ENCODE measurements at places on chromosomes 7 and 10.

- no peak for DNase-seq
Observed at GRCh38 chr7:127873715-127874636, 157.3 kb downstream of the LRRC4 start.

DNA sequence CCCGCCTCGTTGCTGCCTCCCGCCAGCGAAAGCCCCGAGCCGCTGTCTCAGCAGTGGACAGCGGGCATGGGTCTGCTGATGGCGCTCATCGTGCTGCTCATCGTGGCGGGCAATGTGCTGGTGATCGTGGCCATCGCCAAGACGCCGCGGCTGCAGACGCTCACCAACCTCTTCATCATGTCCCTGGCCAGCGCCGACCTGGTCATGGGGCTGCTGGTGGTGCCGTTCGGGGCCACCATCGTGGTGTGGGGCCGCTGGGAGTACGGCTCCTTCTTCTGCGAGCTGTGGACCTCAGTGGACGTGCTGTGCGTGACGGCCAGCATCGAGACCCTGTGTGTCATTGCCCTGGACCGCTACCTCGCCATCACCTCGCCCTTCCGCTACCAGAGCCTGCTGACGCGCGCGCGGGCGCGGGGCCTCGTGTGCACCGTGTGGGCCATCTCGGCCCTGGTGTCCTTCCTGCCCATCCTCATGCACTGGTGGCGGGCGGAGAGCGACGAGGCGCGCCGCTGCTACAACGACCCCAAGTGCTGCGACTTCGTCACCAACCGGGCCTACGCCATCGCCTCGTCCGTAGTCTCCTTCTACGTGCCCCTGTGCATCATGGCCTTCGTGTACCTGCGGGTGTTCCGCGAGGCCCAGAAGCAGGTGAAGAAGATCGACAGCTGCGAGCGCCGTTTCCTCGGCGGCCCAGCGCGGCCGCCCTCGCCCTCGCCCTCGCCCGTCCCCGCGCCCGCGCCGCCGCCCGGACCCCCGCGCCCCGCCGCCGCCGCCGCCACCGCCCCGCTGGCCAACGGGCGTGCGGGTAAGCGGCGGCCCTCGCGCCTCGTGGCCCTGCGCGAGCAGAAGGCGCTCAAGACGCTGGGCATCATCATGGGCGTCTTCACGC is 825 bp downstream of the ADRB1 start:
- DNase-seq, result peak; percentile 12

DNA sequence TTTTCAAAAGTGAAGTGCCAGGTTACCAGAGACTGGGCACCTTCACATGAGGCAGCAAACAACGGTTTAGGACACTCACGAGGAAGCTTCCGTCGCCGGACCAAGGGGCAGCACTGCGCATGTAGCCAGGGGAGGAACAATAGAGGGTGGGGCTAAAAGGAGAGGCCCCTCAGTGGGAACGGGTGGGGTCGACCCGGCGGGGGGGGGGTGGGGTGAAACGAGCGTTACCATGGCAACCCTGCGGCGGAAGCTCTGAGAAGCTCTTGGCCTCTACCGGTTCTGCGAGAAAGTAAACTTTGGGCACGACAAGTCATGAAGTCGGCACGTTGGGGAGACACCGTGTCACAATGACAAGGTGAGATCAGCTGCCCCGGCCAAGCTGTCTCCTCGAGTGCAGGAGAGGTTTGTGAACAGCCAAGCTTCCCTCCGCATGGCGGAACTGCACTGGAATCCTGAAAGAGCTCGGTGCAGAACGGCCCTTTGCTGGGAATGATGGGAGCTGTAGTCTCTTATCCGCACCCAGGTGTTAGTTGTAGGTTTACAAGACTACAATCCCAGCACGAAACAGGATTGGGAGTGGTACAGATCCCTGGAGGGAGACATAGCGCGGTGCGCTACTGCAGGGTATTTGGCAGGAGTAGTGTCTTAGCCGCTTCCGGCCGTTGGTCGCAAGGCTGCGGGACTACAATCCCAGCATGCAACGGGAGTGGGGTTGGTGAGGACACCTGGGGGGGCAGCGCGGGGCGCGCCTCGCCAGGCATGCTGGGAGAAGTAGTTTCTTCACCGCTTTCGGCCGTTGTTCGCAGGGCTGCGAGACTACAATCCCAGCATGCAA is 72.8 kb upstream of the ZNF722 start:
- DNase-seq, result no peak

- DNase-seq, result no peak
Observed at GRCh38 chr7:16738011-16738688, 15.4 kb upstream of the TSPAN13 start.

GRCh38 chr10:89346405-89347254 is 18.8 kb downstream of the IFIT3 start:
- DNase-seq, result no peak

GRCh38 chr10:119782981-119783664 is 57.3 kb downstream of the INPP5F start:
- DNase-seq, result no peak

DNA sequence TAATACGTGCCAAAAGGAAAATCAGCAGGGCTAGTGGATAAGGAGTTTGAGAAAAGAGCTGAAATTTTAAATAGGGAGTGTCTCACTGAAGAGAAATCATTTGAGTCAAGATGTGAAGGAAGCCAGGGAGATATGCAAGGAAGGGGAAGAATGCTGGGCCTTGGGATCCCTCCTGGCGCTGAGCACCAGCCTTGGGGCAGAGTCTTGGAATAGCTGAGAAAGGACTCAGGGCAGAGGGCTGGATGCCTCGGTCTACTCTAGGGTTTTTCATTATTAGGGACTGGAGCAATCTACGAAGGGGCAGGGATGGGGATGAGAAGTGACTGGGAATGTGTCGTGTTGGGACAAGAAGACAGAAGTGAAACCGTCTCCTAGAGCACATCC is 484 bp downstream of the ZWINT start:
- no peak for DNase-seq

GRCh38 chr7:72404743-72405142 is 7.4 kb downstream of the CALN1 start:
- DNase-seq, result no peak

DNA sequence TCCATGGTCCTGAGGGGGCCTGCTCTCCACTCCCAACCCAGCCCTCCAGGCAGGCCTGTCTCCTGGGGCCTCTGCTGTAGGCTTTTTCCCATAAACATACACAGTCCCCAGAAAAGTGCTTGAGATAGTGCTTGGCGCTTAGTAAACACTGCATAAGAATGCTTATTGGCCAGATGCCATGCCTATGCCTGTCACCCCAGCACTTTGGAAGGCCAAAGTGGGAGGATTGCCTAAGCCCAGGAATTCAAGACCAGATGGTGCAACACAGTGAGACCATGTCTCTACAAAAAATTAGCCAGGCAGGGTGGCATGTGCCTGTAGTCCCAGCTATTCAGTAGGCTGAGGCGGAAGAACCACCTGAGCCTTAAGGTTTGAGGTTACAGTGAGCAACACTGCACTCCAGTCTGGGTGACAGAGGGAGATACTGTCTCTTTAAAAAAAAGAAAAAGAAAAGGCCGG is 24.6 kb upstream of the ASL start:
- DNase-seq, result no peak

- no peak for DNase-seq
Observed at GRCh38 chr10:63229161-63229560, 96.0 kb downstream of the NRBF2 start.

GRCh38 chr7:147909431-147910148 is 681.0 kb upstream of the C7orf33 start:
- DNase-seq, result no peak

DNA sequence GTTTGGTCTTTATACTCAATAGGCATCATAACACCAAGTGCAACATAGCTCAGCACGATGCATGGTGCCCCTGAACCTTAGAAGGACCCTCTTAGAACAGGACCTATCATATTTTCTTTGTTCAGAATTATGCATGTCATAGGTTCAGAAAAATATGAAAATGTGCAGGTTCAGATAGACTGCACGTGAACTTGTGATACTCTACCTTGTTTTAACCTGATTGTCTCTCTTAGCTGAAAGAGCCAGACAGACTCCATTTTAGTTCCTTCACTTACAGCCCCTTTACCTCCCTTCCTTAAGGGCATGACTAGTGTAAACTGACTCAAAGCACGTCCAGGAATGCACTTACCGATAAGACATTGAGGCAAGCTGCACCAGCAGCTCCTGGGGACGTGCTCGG is 35.1 kb downstream of the MYOF start:
- DNase-seq, result no peak

DNA sequence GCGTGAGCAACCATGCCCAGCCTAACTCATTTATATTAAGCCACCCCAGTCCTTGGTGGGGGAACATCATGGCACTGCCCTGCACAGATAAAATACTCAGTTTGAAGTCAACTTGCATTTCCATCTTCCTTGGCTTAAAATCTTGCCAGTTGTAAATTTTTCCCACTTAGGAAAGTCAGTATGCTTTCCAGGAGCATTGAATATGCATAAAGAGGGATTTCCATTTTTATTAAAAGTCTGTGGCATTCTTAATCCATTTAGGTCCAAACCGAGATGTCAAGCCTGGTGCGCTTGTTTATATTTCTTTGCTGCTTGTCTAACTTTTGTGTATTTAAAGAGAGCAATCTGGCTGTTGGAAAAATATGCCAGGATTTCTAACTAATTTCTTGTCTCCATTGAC is 26.1 kb downstream of the MAP3K8 start:
- DNase-seq, result no peak

- DNase-seq, result no peak
Observed at GRCh38 chr10:60114765-60115586, 208.6 kb upstream of the CCDC6 start.

- no peak for DNase-seq
Observed at GRCh38 chr7:136039577-136040345, 62.6 kb upstream of the MTPN start.

All from GM19239 (cell line).